Hematopoietic multipotent progenitor cell treated with erythropoietin and hydrocortisone succinate and interleukin-3 and kit ligand, for 8 days (in vitro differentiated cells): ENCODE measurements at places on chromosomes 4 and X.
A peak's percentile ranks its signal among the peaks of the same experiment; 100 is the strongest.

DNA sequence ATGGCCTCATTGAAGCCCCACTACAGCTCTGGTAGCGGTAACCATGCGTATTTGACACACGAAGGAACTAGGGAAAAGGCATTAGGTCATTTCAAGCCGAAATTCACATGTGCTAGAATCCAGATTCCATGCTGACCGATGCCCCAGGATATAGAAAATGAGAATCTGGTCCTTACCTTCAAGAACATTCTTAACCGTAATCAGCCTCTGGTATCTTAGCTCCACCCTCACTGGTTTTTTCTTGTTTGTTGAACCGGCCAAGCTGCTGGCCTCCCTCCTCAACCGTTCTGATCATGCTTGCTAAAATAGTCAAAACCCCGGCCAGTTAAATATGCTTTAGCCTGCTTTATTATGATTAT lies 876 bp downstream of the HPRT1 start:
- DNase-seq: peak; percentile 43

DNA sequence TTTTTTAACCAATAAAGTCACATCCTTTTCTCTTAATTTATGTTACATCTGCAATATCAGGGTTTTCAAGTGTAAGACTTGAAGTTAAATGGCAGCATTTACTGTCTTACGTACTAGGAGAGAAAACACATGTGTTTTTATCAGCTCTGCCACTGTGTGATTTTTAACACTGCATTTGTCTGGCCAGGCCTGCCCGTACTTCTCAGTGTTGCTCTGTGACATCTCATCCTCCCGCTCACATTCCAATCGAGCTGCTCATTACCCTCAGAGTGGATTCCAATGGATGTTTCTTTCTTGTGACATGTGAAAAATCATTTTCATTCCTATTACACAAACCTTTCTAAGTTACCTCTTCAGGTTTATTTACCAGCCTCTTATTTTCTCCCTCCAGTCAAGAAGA lies 420.3 kb downstream of the FAT4 start:
- no peak for DNase-seq

- DNase-seq: peak; percentile 47
Observed at GRCh38 chr4:22416403-22416802, 99.5 kb downstream of the ADGRA3 start.

DNA sequence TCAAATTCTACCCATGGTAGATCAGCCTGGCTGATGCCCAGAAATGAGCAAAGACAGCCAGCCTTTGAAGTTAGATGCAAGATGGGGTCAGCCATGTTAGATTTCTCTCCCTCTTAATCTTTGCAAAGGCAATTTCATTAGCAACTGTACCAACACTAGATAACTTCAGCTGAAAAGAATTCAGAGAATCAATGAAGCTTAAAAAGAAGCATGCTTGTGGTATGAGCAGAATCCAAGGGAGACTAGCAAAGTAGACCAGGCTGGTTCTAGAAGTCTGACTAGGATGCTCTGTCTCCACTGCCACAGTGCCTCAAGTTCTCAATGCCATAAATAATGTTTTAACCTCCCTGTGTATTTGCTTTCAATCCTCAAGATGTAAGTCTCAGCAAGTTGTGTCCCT lies 247.3 kb downstream of the SLC7A11 start:
- no peak for DNase-seq

- no peak for DNase-seq
Observed at GRCh38 chr4:145048817-145049216, 49.2 kb downstream of the ANAPC10 start.

- no peak for DNase-seq
Observed at GRCh38 chr4:172578712-172579111, 589.9 kb upstream of the GALNT7 start.

GRCh38 chrX:10482261-10482660 lies 138.1 kb downstream of the MID1 start:
- DNase-seq: no peak

DNA sequence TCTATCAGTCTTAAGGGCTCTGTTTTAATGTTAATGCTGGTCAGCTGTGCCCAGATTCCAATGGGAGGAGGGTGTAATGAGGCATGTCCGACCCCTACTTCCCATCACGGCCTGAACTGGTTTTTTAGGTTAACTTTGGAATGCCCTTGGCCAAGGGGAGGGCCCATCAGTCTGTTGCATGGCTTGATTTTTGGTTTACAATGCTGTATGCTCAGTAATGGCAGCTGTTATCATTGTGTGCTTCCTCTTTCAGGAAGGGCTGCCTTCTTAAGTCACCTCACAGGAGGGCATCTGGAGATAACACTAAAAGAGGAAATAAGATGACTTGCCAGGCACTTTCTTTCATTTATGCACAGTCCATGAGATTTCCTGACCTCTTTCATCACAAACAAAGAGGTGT lies 36.3 kb downstream of the ATXN3L start:
- DNase-seq: peak; percentile 12

DNA sequence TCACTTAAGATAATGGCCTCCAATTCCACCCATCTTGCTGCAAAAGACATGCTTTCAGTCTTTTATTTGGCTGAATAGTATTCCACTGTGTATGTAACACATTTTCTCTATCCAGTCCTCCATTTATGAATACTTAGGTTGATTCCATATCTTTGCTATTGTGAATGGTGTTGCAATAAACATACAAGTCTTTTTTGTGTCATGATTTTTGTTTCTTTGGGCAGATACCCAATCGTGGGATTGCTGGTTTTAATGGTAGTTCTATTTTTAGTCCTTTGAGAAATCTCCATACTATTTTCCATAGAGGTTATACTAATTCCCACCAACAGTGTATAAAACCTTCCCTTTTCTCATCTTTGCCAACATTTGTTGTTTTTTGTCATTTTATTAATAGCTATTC lies 180.9 kb downstream of the SMIM20 start:
- no peak for DNase-seq

- DNase-seq: peak; percentile 1
Observed at GRCh38 chrX:107826238-107827029, 768 bp downstream of the MID2 start.

DNA sequence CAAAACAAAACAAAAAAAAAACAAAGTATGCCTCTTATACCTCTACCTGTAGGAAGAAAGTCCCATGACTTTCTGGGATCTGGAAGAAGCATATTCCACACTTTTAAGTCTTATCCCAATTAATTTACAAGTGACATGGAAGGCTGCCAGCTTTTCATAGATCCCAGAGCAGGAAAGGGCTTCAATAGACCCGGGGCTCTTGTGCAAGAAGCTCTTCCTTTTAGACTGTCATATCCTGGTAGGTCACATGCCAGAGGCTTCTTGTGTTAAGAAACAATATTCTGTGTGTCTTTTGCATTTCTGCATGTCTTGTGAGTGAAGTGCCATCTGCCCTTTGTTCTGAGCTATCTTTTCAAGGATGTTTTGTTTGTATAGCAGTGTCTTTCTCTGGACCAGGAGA lies 84.4 kb upstream of the PHOX2B start:
- no peak for DNase-seq

DNA sequence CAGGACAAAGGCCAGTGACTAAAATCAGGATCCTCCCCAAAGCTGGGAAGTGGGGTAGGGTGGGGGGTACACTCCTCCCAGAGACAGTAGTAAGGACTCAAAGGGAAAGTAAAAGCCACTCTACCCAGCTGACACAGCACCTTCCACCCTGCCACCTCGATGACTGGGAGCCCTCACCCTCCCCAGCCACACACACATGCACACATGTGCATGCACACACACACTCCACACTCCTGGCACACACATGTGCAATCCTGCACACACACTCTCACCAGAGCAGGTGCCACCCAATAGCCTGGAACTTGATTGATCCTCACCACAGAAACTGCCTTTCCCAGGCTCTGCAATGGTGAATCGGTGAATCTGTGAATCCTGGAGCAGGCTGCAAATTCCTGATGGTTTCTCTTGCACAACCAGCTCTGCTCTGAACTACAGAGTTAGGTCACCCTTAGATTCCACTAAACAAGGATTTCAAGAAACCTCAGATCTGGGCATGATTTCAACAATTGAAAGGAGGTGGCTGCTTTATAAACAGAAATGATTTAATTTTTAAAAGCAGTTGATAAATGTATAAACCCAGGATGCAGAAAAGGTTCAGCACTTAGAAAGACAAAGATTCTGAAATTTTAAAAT lies 21.5 kb downstream of the AMOT start:
- DNase-seq: no peak

DNA sequence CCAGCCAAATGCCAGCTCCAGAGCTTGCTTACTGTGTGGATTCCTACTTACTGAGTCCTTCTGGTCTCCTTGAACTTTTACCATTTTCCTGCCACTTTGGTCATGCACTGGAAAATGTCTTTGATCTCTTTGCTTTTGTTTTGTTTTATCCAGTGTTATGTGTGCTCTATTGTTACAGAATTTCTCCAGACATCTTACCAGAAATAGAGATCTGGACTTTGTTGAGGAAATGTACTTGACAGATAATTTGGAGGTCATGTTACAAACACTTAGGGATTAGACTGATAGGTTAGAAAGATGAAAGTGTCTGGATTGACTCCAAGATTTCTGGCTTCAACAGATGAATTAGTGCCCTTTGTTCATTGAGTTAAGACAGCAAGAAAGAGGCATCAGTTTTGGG lies 5.7 kb upstream of the ZNF330 start:
- DNase-seq: no peak

DNA sequence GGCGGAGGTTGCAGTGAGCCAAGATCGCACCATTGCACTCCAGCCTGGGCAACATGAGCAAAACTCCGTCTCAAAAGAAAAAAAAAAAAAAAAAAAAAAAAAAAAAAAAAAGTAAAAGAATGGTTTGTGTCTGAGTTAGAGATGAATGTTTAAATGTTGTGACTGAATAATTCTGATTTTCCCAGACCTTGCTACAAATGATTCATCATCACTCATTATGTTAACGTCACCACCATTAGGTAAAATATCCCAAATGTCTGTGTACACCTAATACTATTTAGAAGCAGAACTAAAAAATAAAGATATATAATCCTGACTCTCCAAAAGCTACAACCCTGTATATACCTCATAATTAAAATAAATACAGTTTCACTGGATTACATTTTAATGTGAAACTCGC lies 70.8 kb downstream of the HHIP start:
- DNase-seq: no peak

DNA sequence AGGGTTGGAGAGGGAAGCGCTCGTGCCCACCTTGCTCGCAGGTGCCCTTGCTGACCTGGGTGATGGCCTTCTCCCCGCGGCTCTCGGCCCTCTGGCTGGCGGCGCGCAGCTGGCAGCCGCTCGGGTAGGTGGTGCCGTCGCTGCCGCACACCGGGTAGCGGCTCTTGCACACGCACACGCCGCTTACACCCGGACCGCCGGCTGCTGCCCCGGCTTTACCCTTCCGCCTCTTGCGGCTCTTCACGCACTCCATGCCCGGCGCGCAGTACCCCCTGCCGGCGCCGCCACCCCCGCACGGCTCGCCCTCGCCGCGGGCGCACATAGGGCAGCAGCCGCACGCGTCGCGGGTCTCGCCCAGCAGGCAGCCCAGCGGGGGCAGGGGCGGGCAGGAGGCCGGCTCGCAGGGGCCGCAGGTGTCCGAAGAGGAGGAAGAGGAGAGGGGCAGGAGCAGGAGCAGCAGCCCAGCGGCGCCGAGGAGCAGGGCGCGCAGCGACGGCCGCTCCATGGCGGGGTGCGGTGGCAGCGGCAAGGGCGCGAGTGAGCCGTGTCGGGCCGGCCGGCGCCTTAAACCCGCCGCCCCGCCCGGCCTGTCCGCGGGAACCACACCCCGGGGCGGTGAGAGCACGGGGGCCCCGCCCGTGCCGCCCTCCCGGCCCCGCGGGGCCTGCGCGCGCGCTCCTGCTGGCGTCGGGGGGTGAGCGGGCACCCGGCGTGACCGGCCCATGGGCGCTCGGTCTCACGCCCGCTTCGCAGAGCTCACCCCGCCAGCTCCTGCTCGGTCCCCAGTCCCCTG lies at the start of gene IGFBP7:
Gene IGFBP7, minus strand, starts transcription at position 539 of the 793 bp plus-strand sequence. Its CDS starts 34 bp downstream, at position 505.
- DNase-seq: peak; percentile 42

GRCh38 chrX:9293051-9293496 lies 171.8 kb upstream of the TBL1X start:
- DNase-seq: no peak

DNA sequence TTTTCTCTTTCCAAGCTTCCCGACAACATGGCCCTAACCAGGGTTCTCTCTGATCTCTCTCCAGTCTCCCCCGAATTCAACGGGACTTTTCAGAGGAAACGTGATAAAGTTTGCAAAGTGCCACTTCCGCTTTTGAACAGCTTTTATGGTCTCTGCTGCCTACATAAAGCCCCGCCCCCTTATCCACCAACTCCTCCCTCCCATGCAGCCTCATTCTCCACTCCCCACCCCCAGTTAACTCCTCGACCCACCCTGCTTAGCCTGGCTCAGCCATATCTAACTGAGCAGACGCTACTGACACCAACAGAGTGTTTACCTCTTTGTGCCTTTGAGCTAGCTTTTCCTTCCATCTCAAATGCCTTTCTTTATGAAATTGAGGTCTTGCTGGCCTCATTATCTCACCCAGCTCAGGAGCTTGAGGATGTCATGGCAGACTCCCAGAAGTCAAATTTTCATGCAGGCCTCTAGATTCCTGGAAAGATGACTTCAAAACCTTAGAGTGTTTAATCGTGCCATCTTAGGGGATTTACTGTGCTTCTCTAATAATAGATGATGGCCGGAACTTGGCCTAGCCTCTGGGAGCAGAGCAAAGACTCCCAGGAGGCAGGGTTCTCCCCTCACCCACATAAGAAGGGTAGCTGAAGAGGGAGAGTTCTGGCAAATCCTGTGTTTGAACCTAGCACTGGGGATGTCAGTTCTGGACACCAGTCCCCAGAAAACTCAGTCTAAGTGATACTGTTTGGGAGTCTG lies 606.0 kb downstream of the BCOR start:
- DNase-seq: peak; percentile 93

- DNase-seq: no peak
Observed at GRCh38 chrX:13014111-13015096, 30.0 kb downstream of the FAM9C start.

GRCh38 chrX:46294234-46294633 lies 251.0 kb downstream of the ZNF674 start:
- no peak for DNase-seq

- peak; percentile 12 for DNase-seq
Observed at GRCh38 chr4:90293320-90293719, 166.1 kb downstream of the CCSER1 start.

DNA sequence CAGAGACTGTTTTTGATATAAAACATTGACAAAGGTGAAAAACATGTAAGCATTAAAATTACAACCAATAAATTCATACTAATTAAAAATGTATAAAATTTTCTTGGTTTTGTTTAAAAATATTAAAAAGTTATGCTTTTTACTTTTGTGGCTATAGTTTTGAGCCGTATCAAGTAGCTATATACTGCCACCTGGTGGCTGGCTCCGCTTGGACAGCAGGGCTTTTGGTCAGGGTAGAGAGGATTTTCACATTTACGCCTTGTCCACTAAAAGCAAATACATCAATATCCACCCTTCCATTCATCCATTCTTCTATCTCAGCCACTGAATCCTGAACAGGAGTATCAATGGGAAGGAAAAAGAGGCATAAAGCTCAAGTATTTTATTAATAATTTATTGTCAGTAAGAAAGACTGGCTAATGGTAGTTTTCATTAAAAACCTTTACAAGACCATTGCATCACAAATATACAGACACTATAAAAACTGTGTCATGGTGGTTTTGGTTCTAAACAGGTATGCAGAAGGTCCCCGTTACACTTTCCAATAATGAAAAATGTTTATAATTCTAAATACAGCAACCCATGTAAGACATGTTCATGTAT lies 32.1 kb upstream of the MTNR1A start:
- DNase-seq: peak; percentile 40
